KG1 (cell line): ENCODE measurements at places on chromosomes 7 and 10.

- DNase-seq = no peak
These were observed 6.5 kb downstream of the POR start for GRCh38 chr7:75921479-75921878.

- no peak for DNase-seq
These were observed 25.5 kb upstream of the BAG3 start for GRCh38 chr10:119625570-119626280.

DNA sequence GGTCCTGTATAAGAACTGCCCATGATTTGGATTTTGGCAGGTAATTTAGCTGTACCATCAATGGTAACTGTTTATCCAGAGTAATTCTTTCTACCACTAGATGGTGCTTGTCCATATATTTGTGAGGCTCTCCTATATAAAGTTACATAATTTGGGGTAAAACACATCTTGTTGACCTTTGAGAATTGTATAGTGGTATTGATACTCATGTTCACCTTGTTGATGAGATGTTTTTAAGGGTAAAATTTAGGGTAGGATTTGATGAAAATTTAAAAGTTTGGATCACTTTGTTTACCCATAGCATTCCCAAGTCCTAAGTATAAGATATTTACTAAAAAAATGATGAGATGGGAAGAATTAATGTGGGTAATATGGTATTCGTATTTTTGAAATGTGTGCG, 31.6 kb downstream of the ST7 start:
- DNase-seq = no peak

DNA sequence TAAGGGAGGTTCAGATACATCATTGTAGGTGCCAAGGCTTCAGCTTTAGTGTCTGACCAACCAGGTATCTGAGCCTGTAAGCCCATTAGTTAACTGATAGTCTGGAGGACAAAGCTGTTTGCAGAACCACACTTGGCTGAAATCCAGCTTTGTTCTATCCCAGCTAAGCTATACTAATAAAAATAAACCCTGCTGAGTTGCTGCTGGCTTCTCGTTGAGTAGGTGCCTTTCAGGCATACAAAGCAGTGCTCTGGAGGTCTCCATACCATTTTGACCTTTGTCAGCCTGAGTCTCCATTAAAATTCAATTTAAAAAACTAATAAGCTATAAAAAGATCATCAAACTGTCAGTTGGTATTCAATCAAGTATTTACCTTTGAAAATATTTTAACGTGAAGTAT, 22.0 kb downstream of the CDCA7L start:
- DNase-seq = no peak

DNA sequence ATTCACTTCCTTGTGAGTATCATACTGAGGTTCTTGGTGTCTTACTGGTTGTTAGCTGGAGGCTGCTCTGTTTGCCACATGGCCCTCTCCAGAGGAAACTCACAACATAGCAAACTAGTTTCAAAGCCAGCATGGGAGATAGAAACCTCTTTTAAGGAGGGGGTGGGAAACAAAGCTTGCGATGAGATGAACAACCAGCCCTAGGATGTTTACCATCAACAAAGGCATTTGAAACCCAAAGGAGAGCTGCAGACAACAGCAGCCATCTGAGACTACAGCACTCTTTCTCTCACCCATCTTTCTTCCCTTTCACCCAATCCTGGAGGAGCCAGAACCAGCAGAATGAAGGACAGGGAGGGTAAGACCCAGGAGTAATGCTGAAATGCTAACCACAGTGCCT, 182.1 kb downstream of the NEBL start:
- DNase-seq = no peak

DNA sequence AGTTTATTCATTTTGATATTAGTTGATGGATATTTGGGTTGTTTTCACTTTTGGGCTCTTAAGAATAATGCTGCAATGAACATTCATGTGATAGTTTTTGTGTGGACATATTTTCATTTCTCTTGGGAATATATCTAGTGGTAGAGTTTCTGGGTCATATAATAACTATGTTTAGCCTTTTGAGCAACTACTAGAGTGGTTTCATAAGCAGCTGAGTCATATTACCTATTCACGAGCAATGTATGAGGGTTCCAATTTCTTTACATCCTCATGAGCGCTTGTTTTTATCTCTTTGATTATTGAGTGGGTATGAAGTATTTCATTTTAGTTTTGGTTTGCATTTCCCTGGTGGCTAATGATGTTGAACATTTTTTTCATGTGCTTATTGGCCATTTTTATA, 182.6 kb downstream of the PON1 start:
- no peak for DNase-seq

- no peak for DNase-seq
These were observed 60.8 kb upstream of the HABP2 start for GRCh38 chr10:113491967-113492565.

DNA sequence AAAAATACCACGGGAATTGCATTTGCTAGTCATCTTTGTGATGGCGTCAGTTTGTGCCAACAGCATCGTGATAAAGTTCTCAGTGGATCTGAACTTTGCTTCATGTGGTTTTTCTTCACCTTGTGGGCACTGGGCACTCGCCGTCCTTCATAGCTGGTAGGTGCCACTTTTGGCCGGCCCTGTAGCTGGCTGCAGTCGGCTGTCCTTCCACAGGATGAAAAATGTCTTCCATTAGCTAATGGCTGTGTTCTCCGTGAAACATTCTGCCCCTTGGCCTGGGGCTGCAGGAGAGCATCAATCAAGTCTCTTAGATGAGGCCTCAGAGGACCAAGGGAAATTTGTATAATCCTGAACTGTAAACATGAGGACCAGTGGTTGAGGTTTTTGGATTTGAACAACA, 145.3 kb downstream of the DYNC1I1 start:
- DNase-seq = no peak

DNA sequence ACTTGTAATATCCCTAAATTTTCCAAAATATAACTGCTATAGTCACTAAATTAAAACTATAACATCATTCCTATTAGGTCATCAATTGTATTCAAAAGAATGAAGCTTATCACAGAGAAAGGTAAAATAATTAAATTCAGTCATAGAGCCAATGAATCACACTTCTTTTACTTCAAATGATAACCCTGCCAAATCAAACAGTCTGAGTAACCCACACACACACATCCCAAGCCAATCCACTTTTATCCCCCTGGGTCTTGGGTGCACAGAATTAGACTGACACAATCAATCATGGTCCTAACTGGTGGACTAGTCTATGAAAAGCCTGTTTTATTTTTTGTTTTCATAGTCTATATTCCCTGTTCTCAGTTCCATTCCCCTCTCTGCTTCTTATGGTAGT, 25.6 kb downstream of the CTNNA3 start:
- no peak for DNase-seq

GRCh38 chr7:53485354-53485753, 449.9 kb downstream of the POM121L12 start:
- no peak for DNase-seq

DNA sequence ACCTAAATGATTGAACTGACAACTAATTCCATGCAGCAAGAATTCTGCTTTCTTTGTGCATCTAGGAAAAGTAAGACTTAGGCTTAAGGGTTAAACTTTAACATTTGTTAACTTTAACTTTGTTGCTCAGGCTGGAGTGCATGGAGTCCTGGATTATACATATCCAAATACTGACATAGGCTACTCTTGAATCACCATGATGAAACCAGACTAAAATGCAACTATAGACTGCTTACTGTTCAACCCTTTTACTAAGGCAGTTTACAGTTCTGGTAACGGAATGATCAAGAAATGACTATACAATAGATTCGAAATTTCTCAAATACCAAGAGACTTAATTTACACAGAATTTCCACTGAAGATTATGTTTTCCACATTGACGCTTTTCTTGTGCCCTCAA, 52.0 kb downstream of the PUS7 start:
- no peak for DNase-seq

DNA sequence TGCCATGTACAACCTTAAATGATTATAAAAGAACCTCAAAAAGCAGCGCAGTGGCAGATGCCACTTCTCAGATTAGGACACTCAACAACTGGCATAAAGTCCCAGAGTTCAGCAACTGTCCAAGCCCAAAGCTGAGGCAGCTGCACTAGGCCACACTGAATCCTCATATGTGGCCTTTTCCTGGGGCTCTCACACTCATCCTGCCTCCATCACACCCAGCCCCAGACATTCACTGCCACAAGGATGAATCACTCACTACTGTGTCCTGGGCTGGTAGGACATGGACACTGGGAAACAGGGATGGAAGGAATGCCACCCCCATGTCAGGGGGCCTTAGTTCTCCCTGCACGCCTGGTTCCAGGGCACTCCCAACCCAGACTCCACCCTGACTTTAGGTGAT, 547.7 kb downstream of the TNS3 start:
- no peak for DNase-seq

- no peak for DNase-seq
These were observed 292.0 kb downstream of the LRMDA start for GRCh38 chr10:75723319-75723980.

DNA sequence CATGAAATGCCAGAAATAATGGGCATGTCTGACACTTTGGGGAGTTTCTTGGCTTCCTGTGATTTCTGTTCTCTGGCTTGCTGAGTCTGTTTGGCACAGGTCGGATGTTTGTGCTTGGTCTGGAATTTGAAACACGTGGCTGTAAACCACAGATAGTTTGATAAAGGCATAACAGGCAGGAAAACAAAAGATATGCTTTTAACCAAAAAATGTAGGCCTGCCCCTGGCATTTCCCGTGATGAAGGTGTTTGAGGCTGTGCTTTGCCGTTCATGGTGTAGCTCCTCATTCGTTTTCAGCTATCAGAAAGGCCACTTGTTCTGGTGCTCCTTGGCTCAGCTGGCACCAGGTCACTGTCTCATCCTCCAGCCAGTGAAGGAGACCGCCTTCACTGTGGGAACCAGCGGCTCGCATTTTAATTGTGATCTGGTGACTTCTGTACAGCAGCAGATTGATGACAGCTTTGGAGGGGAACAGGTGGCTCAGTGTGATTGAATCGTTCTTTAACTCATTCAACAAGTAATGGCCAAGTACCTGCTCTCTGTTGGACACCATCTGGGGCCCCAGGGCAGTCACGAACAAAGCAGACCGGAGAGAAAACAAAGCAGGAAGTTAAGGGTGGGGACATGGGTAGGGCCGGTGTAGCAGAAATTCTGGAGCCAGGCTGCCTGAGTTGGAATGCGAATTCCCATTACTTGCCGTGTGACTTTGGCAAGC, 111.5 kb downstream of the CCNY start:
- DNase-seq = no peak

DNA sequence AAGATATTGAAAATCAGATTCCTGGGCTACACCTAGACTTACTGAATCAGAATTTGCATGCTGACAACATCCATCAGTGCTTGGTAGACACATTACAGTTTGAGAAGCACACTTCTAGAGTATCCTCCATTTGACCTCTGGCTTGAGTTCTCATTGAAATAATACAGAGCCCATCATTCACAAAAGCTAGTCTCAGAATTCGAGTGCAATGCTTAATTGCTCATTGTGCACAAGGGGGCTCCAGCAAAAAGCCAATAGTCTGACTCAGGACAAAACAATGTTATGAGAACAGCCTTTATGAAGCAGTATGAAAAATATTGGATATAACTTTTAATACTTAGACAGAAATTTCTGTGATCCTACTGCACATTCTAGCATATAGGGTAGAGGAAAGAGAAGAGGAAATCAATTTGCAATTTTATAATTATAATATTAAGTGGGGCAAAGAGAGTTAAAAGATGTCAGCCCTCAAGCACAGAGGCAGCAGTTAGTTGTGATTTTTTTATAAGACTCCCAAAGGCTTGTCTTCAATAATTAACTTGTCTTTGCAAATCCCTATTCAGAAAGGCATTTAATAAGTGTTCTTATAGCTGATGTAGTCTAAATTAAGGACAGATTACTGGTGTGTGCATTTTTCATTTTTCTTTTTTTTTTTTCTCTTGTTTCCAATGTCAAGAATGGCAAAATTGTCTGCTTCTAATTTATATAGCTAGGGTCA, 105.8 kb upstream of the ANK3 start:
- no peak for DNase-seq

- DNase-seq = no peak
These were observed 1226.4 kb downstream of the XPNPEP1 start for GRCh38 chr10:108696792-108697477.

GRCh38 chr7:36016648-36017047, 136.4 kb upstream of the EEPD1 start:
- DNase-seq = no peak

DNA sequence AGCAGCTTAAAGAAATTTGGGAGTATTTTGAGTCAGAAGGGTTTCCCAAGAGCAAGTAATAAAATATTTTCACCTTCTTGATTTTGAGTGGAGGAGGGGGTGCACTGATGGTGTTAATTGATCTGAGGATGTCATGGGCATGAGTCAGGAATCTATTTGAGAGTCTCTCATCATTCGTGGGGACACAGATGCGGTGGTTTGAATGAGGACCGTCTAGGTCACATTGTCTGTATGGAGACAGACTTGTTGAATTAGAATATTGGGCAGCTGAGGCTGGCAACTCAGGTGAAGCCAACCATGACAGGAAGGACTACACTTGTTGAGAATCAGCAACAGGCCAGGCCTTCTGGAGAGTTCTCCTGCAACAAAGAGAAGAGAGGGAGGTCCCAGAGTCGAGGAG, 127.0 kb downstream of the INSYN2A start:
- no peak for DNase-seq

DNA sequence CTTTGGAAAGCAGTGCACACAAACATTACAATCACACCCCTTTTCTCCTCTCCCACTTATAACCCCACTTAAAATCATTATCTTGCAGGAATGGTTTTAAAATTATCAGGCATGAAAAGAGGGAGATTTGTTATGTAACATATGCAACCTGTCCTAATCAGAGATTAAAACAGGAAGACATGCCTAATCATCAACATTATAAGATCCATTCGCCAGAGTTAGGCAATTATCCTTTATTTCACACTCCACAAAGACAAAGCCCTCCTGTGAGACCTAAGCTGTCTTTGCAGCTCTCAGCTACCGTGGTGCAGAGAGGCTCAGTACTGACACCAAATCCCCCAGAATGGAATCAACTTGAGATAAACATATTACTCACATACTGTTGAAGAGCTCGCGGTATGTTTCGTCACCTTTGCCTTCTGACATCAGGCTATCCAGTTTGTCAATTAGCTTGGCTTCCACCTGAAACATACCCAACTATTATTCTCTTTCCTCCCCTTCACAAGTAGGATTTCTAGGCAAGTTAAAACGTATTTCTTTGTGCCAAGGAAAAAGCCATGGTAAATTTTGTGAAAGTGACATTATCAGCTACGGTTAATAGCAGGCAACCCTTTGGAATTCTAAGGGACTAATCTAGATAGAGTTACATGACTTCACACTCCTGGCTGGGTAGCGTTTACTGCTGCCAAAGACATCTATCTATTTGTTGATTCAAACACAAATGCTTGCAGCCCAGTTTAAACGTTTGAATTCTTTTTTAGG, 226.2 kb upstream of the IMMP2L start:
- DNase-seq = no peak

DNA sequence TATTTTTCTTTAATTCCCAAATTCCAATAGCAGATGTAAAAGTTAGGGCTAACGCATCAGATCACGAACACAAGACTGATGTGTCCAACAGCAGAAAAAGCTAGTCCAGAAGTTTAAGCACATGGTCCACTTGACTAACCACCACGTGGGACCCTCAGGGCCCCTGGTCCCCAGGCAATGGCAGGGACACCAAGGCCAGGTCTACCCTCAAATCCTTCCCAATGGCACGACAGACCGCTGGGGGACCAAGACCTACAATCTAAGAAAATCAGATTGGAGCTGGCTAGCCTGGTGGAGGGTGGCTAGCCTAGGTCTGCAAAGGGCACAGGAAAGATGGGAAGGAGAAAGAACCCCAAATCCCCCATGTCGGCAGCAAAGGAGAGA, 1.5 kb downstream of the GIGYF1 start:
- no peak for DNase-seq

GRCh38 chr7:112206991-112207592, 597 bp downstream of the ZNF277 start:
- DNase-seq = no peak
